Activated CD4-positive, alpha-beta T cell treated with anti-CD3 and anti-CD28 coated beads, Interleukin-2, amount 10 ng/mL, durations not matched to agents 7 days and 5 days (primary cell): ENCODE measurements at places on chromosomes 3 and 15.

DNA sequence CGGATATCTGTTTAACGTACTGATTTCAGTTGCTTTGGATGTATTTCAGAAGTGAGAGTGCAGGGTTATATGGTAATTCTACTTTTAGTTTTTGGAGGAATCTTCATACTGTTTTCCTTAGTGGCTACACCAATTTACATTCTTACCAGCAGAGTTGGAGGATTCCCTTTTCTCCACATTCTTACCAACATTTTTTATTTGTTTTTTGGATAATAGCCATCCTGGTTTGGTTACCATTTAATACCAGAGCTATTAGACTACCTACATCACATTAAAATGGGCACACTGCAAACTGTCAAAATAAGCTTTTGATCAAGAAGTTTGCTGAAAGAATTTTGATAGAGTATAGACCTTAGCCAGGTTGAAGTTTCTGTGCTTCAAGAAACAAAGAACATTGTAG is 217.2 kb upstream of the CFAP20DC start:
- no peak for DNase-seq

GRCh38 chr3:15556512-15556911 is 35.0 kb upstream of the COLQ start:
- DNase-seq = peak; percentile 34

GRCh38 chr3:190502946-190503345 is 10.9 kb upstream of the IL1RAP start:
- no peak for DNase-seq

DNA sequence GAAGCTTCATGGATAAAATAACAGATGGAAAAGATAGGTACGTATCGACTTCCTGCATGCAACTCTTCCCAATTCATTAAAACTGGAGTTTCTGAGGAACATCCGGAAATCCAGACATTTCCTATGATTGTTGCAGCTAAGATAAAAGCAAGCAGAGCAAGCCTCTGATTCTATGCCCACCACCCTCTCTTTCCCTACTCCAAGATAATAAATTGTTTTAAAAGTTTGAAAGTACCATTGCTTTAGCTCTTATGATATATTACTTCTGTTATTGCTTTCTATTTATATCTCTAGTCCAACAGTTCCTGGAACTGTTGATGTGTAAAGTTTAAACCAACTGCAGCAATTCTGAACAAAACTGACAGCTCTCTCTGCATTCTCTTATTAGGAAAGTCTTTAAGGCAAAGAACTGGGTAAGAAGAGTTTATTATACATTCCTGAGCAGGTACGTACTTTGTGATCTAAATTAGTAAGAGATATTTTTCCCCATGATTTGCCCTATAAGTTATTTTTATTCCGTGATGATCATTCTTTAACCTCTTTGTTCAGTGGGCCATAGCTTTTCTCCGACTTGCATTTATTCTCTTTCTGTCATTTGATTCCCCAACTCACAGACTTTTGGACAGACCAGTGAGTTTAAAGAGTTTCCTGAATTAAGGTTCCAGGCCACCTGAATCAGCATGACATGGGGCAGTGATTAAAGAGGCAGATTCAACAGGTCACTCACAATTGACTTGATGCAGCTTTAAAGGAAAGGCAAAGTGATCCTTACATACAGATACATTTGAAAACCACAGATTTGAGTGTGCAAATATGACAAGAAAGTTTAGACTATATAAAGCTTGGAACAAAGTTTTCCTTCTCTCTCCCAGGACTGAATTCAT is 94.2 kb upstream of the THRB start:
- DNase-seq = no peak

- no peak for DNase-seq
Observed at GRCh38 chr15:65395567-65396202, 17.9 kb upstream of the IGDCC3 start.

- DNase-seq = no peak
Observed at GRCh38 chr15:78345396-78346125, 5.4 kb downstream of the CRABP1 start.

DNA sequence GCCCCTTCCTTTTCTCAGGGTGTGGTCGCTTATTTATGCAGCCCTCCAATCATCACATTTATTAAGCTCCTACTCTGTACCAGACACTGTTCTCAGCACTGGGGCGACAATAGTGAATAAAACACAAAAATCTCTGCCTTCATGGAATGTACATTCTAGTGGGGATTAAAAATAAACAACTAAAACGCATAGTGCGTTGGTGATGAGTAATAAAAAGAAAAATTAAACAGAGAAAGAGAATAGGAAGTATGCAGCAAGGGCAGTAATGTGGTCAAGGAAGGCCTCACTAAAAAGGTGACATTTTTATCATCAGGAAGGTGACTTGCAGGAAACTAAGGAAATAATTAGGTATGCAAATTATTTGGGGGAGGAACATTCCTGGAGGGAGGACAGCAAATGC is 5.1 kb downstream of the SLC51B start:
- no peak for DNase-seq

DNA sequence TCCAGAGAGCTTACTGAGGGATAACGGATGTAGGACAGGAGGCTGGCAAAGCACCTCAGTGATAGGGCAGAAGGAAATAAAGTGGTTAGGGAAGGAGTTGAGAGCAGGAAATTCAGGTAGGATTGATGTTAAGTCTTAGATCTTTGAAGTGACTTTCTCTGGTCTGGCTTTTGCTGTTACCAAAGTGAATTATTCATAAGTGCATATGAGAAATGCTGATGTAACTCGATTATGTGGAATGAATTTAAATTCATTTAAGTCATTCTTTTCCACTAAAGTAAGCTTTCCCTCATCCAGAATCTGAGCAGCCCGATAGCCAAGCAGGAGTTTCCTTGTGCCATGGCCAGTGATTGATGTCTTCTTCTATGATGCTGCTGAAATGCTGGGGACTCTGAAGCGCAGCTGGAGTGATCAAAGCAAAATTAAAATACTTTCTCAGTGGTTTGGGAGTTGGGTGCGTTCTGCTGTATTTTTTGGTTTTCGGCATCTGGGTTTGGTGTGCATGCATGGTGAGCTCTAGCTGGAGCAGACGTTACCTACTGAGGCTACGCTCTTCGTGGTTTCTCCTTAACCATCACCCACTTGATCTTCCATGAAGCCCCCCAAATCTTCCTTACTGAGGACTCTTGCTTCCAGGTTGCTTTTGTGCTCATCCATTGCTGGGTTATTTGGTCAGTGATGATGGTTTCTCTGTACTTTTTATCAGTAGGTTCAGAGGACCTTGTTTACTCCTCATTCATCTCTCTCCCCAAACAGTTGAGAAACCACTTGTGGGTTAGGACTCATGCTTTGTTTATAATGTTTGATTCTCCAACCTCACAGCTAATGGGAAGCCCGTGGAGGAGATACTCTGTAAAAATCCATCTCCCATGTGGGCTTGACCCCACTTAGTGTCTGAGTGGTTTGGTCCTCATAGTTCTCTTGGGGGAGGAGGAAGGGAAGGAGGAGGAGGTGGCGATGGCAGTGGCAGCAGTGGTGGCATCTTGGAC is 72.5 kb downstream of the IGF1R start:
- no peak for DNase-seq

GRCh38 chr3:65883613-65884012 is 155.1 kb downstream of the MAGI1 start:
- DNase-seq = no peak

- DNase-seq = no peak
Observed at GRCh38 chr3:21544076-21544462, 206.9 kb downstream of the ZNF385D start.

- DNase-seq = no peak
Observed at GRCh38 chr3:112803467-112803866, 43.2 kb downstream of the CD200R1L start.

DNA sequence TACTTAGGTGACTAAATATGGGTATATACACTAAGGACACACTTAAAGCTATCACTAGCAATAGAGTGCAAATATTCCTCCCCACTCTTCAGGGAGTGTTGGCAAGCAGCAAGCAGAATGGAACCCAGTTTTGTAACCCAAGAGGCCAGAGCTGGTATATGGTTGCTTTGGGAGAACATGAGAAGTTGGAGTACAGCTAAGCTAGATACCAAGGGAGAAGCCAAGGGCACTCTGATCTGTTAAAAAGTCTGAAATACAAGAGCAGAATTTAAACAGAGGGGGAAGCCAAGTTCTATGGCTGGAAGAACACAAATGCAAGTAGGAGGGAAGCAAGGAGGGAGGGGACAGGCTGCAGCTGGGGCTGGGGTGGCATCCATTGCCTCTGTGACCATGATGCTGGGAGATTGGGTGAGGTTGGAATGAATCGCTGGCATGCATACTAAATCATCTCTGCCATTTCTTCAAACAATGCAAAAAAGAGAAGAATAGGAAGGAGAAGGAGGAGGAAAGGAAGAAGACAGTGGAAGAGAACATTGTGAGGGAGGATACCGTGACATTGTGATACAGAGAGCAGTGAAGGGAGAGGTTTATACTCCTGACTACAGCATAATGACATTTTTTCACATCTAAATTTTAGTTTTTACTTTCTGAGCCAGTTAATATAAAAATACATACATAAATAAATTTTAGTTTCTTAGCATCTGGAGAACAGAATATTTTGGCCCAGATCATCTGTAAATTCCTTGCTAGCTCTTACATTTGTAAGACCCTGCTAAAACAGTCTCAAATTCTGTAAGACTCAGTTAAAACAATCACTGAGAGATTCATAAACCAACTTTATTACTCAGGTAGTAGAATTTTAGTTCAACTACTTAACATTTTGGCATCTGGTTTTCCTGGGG is 9.0 kb upstream of the ANXA2 start:
- DNase-seq = no peak

DNA sequence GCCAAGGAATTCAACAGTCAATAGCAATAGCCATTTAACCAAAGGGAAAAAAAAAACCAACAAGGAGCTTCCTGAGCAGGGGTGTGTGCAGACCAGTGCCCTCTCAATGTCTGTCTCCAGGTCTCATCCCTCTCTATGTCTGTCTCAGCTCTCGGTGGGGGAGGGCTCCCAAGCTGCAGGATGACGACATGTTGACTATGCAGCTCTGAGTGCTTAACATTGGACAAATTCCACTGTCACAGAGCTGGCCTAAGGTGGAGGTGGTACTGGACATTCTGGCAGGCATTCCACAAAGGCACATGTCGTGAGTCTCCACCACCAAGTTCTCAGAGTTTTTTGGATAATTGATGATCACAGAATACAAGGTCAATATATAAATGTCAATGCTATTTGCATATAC is 2.0 kb upstream of the CAPN7 start:
- DNase-seq = no peak

DNA sequence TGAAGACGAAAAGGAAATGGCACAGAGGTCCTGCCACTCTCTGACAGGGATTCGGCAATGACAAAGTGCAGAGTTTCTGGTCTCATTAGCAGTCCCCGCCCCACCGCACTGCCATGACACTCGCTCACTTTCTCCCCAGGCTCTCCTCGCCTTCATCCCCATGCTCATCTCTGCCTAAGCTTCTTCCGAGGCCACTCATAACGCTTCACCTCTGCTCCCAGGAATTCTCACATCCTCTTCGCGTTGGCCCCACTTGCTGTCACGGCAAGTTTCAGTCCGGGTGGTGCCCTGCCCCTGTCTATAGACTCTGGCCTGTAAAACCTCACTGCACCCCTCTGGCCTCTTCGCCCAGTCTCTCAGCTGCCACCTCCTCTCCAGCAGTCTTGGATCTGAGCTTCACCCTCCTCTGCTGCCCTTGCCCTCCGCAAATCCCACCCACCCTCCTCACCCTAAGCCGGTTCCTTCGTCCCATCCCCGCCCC is 654 bp downstream of the RUBCN start:
- DNase-seq = peak; percentile 57

- DNase-seq = no peak
Observed at GRCh38 chr15:42134617-42135245, 21.7 kb downstream of the PLA2G4F start.

DNA sequence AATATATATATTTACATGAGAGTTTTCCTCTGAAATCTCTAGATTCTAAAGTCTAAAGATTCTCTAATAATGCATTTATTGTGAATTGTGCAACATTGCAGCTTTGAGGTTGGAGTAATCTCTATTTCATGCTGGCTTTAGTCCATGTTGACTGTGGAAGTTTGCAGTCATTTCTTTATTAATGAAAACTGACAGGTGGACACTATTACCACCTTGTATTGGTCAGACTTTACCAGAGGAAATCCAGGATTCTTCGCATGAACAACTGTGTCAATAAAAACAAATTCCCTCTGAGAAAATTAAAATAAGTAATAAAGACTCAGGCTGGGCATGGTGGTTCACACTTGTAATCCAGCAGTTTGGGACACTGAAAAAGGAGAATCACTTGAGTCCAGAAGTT is 274.1 kb downstream of the SHQ1 start:
- no peak for DNase-seq

- no peak for DNase-seq
Observed at GRCh38 chr3:89606151-89606550, 498.7 kb downstream of the EPHA3 start.

DNA sequence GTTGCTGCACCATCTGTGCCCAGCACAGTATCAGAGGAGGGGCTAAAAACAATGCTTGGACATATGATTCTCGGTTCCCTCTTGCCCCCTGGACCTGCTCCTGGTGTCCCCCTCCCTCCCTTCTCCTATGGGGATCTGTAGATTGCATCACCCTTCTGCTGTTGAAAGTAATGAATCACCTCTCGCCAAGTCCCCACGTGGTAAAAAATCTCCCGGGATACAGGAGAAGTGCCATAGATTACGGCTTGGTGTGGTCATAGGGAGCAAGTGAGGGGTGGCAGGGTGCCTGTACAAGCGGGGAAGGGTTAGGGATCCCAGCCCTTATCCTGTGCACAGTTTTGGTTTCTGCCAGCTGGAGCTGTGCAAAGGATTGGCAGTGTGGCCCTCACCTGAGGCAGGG is 37.7 kb downstream of the AMOTL2 start:
- no peak for DNase-seq

DNA sequence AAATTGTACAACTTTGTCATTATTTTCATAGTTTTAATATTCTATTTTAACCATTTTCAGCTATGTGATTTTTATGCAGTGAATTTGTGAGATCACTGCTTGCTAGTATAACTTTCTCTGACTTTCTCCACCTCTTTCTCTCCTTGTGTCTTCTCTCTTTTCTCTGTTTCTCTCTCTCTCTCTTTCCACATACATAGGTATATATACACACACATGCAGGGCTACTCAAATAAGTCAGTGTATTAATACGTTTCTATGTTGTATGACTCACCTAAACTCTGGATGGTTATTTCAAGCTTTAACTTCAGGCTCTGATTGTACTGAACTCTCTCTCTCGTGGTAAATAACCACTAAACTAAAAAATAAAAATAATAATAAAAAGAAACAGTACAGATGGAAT is 1389.3 kb upstream of the ALCAM start:
- DNase-seq = no peak

GRCh38 chr3:71309342-71309741 is 274.2 kb downstream of the FOXP1 start:
- peak; percentile 64 for DNase-seq

- DNase-seq = no peak
Observed at GRCh38 chr3:40581166-40581565, 56.4 kb downstream of the ZNF621 start.

GRCh38 chr15:76310475-76311099 is 682 bp downstream of the ETFA start:
- peak; percentile 16 for DNase-seq

GRCh38 chr3:4981294-4981664 is 2.0 kb downstream of the BHLHE40 start:
- no peak for DNase-seq
